ENCODE measurements at places on chromosomes 2 and 18. TPM values are rescaled to one million over a fixed set of nuclear protein-coding genes. Genes with fewer than 3 reads are reported as not detected.
A peak's percentile ranks its signal among the peaks of the same experiment; 100 is the strongest.

GRCh38 chr2:170264522-170264860 is 86.5 kb downstream of the MYO3B start:
- H3K36me3 ChIP-seq, result no peaks in the 10 kb centered on the region
- no peak overlapping the region for H3K4me3 ChIP-seq
- no peak overlapping the region for H3K27ac ChIP-seq
- DNase-seq, result no peak

- no peak overlapping the region for H3K4me3 ChIP-seq
- no peak for DNase-seq
- peaks cover 41% of the 10 kb centered on the region for H3K4me1 ChIP-seq
- no peaks in the 10 kb centered on the region for H3K27me3 ChIP-seq
- peak overlapping the region; percentile 75 for H3K27ac ChIP-seq
- no peaks in the 10 kb centered on the region for H3K36me3 ChIP-seq
Observed at GRCh38 chr2:172404824-172405223, 22.6 kb upstream of the ITGA6 start.

- peaks cover 7% of the 10 kb centered on the region for H3K4me1 ChIP-seq
- H3K4me3 ChIP-seq, result no peak overlapping the region
- no peaks in the 10 kb centered on the region for H3K36me3 ChIP-seq
- H3K27me3 ChIP-seq, result no peaks in the 10 kb centered on the region
- DNase-seq, result no peak
Observed at GRCh38 chr2:145160855-145161254, 640.9 kb upstream of the ZEB2 start.

DNA sequence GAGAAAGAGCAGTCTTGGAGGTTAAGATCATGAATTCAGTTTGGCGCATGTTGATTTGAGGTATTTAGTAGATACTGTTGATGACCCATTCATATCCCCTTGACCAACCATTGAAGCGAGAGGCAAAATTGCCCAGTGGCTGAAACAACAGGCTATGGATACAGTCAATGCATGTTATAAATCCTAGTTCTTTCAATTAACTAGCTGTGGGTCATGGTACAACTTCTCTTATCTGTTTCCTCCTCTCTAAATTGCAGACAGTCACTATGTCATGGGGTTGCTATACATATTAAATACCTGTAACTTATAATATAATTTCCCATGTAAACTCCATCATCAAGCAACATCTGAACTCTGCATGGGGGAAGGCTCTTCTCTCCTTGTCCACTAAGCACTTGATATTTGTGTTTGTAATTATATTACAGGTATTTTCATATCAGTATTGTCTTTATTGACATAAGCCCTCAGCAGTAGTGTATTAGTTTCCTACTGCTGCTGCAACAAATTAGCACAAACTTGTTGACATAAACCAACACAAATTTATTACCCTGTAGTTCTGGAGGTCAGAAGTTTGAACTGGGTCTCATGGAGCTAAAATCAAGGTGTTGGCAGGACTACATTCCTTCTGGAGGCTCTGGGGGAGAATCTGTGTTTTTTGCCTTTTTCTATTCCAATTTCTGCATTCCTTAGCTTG is 61.7 kb upstream of the ACTR3 start:
- H3K36me3 ChIP-seq, result no peaks in the 10 kb centered on the region
- H3K4me1 ChIP-seq, result no peaks in the 10 kb centered on the region
- H3K4me3 ChIP-seq, result no peak overlapping the region
- DNase-seq, result no peak
- no peaks in the 10 kb centered on the region for H3K27me3 ChIP-seq

DNA sequence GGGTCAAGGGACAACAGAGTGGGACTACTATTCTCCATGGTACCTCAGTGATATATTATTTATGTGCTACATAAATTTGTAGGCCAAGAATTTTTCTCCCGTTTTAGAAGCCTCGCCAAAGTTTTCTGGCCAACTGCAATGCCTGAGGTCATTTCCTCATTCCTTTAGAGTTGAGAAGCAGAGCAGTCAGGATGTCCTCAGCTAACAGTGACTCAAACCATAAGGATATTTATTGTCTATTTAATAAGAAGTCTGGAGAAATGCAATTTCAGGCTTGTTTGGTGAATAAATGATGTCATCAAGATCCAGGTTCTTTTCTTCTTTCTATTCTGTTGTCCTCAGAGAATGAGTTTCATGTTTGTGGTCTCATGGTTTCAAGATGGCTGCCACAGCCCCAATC is 91.0 kb downstream of the ADCYAP1 start:
- H3K27ac ChIP-seq, result peak overlapping the region; percentile 6
- H3K36me3 ChIP-seq, result no peaks in the 10 kb centered on the region
- DNase-seq, result no peak
- no peak overlapping the region for H3K4me3 ChIP-seq
- H3K4me1 ChIP-seq, result no peaks in the 10 kb centered on the region

DNA sequence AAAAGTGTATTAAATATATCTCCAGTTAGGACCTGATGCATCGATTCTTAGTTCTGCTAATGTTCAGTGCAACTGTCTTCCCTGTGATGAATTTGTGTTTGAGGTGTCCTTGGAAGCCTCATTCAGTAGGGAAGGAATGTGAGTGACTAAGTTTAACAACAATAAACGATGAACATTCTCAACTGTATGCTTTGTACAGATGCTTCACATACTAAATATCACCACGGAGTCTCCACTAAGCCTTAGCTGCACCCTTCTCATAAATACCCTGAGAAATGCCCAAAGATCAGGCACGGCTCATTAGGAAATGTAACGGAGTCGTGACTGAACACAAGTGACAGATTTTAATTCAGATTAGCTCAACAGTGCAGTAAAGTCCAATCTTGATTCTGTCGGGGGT is 24.4 kb upstream of the AGFG1 start:
- no peak overlapping the region for H3K27ac ChIP-seq
- H3K4me3 ChIP-seq, result no peak overlapping the region
- peaks cover 26% of the 10 kb centered on the region for H3K4me1 ChIP-seq
- no peaks in the 10 kb centered on the region for H3K27me3 ChIP-seq

DNA sequence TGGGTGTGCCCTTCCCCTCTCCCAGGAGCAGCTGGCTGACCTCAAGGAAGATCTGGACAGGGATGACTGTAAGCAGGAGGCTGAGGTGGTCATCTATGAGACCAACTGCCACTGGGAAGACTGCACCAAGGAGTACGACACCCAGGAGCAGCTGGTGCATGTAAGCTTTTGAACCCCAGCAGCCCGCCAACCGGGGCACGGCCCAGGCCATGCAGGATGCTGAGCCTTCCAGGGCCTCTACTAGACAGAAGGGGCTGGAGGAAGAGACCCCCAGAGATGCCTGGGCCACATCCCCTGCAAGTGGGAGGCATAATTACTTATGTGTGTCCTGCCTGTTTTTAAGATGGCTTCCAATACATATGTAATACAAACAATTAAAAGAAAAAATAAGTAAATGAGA is 239.3 kb downstream of the GLI2 start:
- H3K27me3 ChIP-seq, result no peaks in the 10 kb centered on the region
- no peak for DNase-seq

- H3K36me3 ChIP-seq, result no peaks in the 10 kb centered on the region
- no peak overlapping the region for H3K27ac ChIP-seq
- peaks cover 10% of the 10 kb centered on the region for H3K4me1 ChIP-seq
Observed at GRCh38 chr2:217650716-217651360, 352.0 kb downstream of the TNS1 start.

GRCh38 chr2:150292807-150293206 is 194.7 kb downstream of the RND3 start:
- H3K4me3 ChIP-seq, result no peak overlapping the region
- no peak overlapping the region for H3K27ac ChIP-seq
- peaks cover 7% of the 10 kb centered on the region for H3K4me1 ChIP-seq
- no peaks in the 10 kb centered on the region for H3K27me3 ChIP-seq
- no peak for DNase-seq
- H3K36me3 ChIP-seq, result no peaks in the 10 kb centered on the region

The UGT1A1 gene
- total RNA-seq, result not detected

The WDR7 gene
- 29.3 TPM for total RNA-seq

DNA sequence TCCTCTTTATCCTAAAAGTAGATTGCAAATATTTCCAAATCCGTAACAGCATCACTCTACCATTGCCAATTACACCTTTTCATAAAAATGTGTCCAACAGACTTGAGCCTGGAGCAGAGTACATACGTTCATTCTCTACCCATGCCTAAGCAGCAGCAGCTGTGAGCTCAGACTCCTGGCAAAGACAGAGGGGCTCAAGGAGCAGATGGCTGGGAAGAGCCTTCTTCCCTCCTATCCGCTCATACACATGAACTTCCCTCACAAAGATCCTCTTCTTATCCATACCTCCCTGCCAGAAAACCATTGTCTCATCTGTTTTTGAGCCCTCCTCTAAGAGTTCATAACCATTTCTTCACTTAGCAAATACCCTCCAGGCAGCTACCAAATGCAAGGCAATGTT is 164.3 kb upstream of the ARL4C start:
- no peak for DNase-seq
- H3K27ac ChIP-seq, result no peak overlapping the region
- no peaks in the 10 kb centered on the region for H3K36me3 ChIP-seq
- no peak overlapping the region for H3K4me3 ChIP-seq
- no peaks in the 10 kb centered on the region for H3K4me1 ChIP-seq
- peaks cover 2% of the 10 kb centered on the region for H3K27me3 ChIP-seq

- no peaks in the 10 kb centered on the region for H3K36me3 ChIP-seq
- H3K4me3 ChIP-seq, result no peak overlapping the region
- no peak overlapping the region for H3K27ac ChIP-seq
- DNase-seq, result no peak
- no peaks in the 10 kb centered on the region for H3K27me3 ChIP-seq
Observed at GRCh38 chr2:74197049-74197448, 1.4 kb upstream of the MTHFD2 start.

The ACOXL gene
- total RNA-seq, result not detected

GRCh38 chr2:197556456-197556855 is 40.6 kb downstream of the MOB4 start:
- no peak for DNase-seq
- peak overlapping the region; percentile 47 for H3K27ac ChIP-seq
- H3K36me3 ChIP-seq, result peaks cover 35% of the 10 kb centered on the region
- H3K4me3 ChIP-seq, result no peak overlapping the region
- peaks cover 11% of the 10 kb centered on the region for H3K4me1 ChIP-seq

- no peak for DNase-seq
- H3K27ac ChIP-seq, result no peak overlapping the region
- no peaks in the 10 kb centered on the region for H3K27me3 ChIP-seq
- no peaks in the 10 kb centered on the region for H3K36me3 ChIP-seq
- peaks cover 10% of the 10 kb centered on the region for H3K4me1 ChIP-seq
Observed at GRCh38 chr2:173760553-173760952, 204.6 kb downstream of the SP3 start.

GRCh38 chr2:221005338-221005737 is 566.8 kb downstream of the EPHA4 start:
- DNase-seq, result no peak
- H3K36me3 ChIP-seq, result no peaks in the 10 kb centered on the region
- no peaks in the 10 kb centered on the region for H3K4me1 ChIP-seq
- H3K4me3 ChIP-seq, result no peak overlapping the region

GRCh38 chr18:67428158-67428557 is 88.4 kb downstream of the DSEL start:
- no peak for DNase-seq
- no peak overlapping the region for H3K27ac ChIP-seq
- H3K4me3 ChIP-seq, result no peak overlapping the region
- no peaks in the 10 kb centered on the region for H3K36me3 ChIP-seq

DNA sequence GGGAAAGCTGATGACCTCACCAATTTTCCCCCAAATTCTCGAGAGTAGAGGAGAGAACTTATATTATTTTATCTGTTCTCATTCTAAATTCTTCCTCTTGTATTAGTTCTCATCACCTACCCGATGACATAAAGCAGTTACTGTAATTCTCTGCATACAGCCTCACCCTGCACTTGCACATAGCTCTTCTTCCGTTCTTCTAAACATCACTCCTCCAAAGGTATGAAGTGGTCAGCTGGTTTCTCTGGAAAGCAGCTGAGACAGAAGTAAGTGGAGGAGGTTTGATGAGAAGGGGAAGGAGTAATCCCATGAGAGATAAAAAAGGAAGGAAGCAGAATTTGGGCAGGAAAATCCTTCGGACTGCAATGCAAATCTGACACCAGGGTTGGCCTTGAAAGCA is 39.0 kb downstream of the FBXO48 start:
- no peak overlapping the region for H3K27ac ChIP-seq
- H3K4me1 ChIP-seq, result peaks cover 10% of the 10 kb centered on the region
- H3K4me3 ChIP-seq, result no peak overlapping the region
- DNase-seq, result no peak
- no peaks in the 10 kb centered on the region for H3K27me3 ChIP-seq
- no peaks in the 10 kb centered on the region for H3K36me3 ChIP-seq

GRCh38 chr2:113876503-113877387 is 13.1 kb upstream of the ACTR3 start:
- DNase-seq, result no peak
- no peak overlapping the region for H3K27ac ChIP-seq
- H3K36me3 ChIP-seq, result no peaks in the 10 kb centered on the region
- H3K27me3 ChIP-seq, result no peaks in the 10 kb centered on the region

The HRH4 gene
- total RNA-seq, result 0.33 TPM

- H3K27ac ChIP-seq, result no peak overlapping the region
- H3K4me3 ChIP-seq, result no peak overlapping the region
Observed at GRCh38 chr2:126382998-126383397, 273.0 kb upstream of the GYPC start.

DNA sequence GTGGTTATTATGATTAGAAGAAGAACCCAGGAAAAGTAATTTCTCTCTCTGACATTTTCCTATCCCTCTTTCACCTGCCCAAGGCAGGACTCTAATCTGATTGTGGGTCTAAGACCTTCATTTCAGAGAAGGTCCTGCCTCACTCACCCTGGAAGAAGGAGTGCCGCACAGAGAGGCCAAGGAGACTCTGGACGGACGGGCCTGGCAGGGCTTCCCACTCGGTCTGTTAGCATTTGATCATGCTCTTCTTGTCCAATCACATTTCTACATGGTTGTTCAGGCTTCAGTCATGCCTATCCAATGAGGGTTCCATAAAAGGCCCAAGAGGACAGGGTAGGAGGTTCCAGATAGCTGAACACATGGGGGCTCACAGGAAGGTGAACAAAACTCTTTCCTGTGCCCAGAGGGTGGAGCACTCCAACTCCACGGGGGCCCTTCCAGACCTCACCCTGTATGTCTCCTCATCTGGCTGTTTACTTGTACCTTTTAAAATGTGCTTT is 27.0 kb downstream of the ZNF892 start:
- peaks cover 12% of the 10 kb centered on the region for H3K4me1 ChIP-seq
- no peaks in the 10 kb centered on the region for H3K27me3 ChIP-seq
- no peak overlapping the region for H3K27ac ChIP-seq
- no peaks in the 10 kb centered on the region for H3K36me3 ChIP-seq
- DNase-seq, result no peak

GRCh38 chr2:20596973-20597859 is 53.7 kb downstream of the HS1BP3 start:
- H3K27ac ChIP-seq, result peak overlapping the region; percentile 92
- H3K36me3 ChIP-seq, result no peaks in the 10 kb centered on the region
- peak; percentile 83 for DNase-seq
- no peak overlapping the region for H3K4me3 ChIP-seq
- no peaks in the 10 kb centered on the region for H3K27me3 ChIP-seq
- peaks cover 80% of the 10 kb centered on the region for H3K4me1 ChIP-seq

The KLF7 gene
- 24.2 TPM for total RNA-seq
